NCI-H1092 treated with DMSO at 0.1 percent for 48 hours (cell line): ENCODE measurements at places on chromosomes 5 and 9.

DNA sequence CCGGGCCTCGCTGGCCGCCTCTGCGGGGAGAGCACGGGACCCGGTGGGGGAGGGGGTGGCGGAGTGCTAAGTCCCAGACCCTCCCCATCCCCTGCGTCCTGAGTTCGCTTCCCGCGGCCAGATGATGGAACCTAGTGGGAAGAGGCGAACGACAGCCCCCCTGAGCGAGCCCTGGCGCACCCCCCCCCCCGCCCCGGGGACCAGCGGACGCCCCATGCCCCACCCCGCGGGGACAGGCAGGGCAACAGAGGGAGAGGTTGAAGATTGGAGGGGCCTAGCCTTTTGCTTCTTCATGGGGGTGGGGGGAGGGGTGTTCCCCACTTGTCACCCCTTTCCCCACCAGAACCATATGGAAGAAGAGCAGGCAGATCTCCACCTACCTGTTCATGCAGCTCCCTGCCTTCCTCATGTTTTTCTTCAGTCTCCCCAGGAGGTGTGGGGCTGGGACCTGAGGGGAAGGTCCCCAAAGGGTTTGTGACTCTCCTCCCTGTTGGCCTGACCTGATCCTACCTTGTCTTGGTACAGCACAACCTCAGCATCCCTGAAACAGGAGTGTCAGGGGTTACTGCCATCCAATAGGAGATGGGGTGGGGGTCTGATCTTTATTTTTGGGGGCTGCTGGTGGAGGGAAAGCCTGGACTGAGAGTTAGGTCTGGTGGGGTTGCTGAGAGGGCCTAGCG, 485 bp downstream of the FAM53C start:
- no peak for DNase-seq

DNA sequence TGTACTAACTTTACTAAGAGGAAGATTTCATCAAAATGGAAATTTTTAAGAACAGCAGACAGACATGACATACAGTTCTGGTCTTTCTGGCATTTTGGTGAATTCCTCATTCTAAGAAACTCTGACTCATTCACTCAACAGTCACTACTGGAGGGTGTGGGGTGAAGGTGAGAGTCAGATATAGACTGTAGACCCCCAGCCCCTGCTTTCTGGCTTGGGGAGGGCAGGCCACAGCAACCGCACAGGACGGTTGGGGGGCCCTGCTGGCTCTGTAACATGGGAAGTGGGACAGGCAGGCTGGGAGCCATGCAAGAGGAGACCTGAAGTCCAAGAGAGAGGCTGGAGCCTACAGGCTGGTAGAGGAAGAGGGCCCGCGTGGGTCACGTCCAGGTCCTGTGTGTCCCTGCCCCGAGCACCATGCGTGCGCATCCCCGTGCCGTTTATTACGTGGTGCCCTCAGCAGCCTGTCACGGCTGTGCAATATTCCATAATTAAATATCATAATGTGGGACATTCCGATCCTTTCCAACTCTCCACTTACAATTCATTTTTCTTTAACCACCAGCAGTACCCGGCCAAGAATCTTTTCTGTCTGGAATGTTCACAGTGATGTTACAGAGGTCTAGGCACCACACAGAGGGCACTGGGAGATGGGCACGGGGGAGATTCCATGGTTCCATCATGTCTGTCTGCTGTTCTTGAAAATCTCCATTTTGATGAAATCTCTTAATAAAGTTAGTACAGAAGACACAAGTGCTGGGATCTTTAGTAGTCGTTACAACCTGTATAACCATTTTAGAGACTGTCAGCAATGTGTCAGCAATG, 75.5 kb downstream of the SEMA4D start:
- DNase-seq = no peak

- no peak for DNase-seq
These were observed 23.7 kb downstream of the SMIM32 start for GRCh38 chr5:136169218-136169617.

- DNase-seq = peak; percentile 53
These were observed 2.7 kb downstream of the VCAN start for GRCh38 chr5:83474161-83474796.

DNA sequence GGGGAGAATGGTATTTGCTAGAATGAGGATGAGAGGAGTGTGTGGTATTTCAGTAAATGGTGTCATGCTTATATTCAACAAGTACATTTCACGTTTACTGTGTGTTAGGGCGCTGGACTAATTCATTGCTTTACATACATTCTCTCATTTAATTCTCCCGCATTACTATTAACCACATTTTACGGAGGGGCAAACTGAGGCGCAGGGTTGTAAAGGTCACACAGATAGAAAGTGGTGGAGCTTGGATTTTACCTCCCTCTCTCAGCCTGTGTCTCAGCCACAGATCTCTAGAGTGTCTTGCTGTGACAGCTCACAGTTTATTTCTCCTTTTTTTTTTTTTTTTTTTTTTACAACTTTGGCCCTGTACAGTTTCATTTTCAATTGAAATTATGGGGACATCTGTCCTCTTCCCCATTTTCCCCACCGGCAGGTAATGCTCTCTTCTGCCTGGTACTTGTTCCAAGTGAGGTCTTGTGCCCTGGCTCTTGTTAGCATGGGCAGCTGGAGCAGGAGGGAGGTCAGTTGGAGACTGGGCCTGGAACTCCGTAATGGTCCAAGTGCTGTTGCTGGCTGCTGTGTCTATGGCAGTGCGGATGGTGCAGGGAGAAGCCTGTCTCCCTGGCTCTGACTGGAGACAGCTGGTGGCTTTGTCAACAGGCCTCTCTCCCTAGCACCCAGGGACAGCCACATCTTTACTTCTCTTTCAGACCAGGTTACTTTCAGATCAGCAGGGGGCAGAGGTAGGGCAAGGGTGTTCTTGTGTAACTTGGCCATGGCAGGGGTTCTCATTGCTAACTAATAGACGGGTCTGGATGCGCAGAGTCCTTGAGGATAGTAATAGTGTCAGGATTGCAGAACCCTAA, 20.5 kb upstream of the NDST1 start:
- DNase-seq = peak; percentile 7

DNA sequence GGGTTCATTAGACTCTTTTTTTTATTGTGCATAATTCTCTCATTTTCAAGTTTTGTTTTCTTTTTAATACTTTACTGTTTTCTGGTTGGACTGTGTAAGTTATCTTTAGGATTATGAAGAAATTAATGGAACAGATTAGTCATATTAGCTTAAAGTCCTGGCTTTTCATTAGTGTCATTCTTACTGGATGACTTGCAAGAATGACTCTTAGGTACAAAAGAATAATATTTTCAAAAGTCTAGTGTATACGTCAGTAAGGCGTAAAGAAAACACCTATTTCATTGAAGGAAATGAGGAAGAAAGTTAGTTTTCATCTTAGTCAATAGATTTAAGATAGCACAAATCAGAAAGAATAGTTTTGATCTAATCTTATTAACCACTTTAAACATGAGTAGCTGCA, 20.4 kb downstream of the UHRF2 start:
- no peak for DNase-seq

DNA sequence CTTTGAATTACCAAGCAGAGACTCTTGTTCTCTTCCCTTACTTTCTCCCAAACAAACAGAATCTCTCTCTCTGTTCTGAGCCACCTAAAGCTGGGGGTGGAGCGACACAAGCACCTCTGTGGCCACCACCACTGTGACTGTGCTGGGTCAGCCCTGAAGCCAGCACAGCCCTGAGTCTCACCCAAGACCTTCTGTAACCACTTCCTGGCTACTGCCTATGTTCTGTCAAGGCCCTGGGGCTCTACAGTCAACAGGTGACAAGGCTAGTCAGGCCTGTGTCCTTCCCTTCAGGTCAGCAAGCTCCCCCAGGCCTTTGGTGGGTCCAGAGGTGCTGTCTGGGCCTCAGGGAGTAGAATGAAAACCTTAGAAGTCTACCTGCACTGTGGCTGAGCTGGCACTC, 26.1 kb upstream of the SLC28A3 start:
- no peak for DNase-seq

DNA sequence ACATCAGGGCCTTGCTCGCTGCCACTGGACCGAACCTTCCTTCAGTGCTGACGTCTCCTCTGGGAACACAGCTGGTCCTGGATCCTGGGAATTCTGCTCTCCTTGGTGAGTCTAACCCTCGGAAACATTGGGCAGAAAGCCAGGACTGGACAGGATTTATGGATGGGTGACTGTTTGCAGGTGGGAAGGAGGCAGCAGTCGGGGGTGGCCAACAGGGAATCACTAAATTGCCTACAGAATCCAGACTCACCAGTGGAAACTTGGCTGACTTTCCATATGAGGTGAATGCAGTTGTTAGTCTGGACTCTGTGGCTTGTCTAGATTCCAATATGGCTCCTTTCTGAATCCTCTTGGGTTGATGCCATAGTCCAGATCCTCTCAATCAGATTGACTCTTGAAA, 203.1 kb downstream of the SAXO1 start:
- DNase-seq = no peak
